CD4-positive, CD25-positive, alpha-beta regulatory T cell (primary cell): ENCODE measurements at places on chromosomes 1 and 21. TPM values are rescaled to one million over a fixed set of nuclear protein-coding genes. Genes with fewer than 3 reads are reported as not detected.

DNA sequence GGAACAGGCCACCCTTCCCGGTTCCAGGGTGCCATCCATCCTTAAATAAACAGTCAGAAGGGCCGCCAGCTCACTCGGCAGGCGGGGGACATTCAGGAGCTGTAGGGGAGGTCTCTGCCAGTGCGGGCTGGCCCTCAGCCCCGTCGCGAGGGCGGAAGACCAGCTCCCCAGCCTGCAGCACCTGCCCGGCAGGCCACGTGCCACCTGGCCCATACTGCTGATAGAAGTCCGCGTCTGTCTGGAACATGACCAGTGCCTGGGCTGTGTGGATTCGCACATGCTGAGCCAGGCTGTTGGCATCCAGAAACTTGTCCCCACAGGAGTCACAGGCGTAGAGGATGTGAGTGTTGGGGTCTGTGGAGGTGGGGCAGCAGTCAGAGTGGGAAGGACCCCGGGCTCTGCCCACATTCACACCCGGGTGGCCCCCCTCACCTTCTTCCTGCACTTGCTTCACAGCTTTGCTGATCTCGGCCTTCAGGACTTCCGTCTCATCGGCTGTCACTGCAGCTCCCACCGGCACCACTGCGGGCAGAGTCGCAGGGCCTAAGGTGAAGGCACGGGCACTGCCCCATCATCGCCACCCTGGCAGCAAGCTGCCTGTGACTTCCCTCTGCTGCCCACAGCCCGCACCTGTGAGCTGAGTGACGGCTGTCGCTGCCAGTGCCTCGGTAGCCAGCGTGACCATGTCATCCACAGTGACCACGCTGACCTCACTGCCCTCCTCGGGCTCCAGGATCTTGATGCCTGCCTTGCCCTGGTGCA is 33.8 kb downstream of the ZBTB17 start:
- no peaks in the 10 kb centered on the region for H3K4me1 ChIP-seq
- H3K27me3 ChIP-seq, result no peaks in the 10 kb centered on the region
- no peak for DNase-seq
- no peak overlapping the region for H3K4me3 ChIP-seq

DNA sequence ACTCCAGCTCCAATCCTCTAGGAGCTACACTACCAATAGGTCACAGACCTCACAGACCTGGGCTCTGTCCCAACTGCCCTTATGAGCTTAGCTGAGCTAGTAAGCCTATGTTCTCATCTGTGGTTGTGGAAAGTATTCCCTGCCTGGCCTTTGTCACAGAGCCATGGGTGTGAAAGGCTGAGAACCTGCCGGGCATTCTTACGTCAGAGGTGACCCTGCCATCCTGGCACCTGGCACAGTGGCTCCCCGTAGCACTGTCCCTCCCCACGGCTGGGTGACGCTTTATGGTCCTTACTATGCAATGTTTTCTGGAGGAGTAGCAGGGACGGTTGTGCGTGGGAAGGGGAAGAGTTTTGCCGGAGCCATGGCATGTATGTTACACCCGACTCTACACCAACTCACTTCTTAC is 3.5 kb downstream of the TNFRSF1B start:
- peak overlapping the region; percentile 97 for H3K4me3 ChIP-seq
- H3K27ac ChIP-seq, result peak overlapping the region; percentile 97
- DNase-seq, result peak; percentile 45

DNA sequence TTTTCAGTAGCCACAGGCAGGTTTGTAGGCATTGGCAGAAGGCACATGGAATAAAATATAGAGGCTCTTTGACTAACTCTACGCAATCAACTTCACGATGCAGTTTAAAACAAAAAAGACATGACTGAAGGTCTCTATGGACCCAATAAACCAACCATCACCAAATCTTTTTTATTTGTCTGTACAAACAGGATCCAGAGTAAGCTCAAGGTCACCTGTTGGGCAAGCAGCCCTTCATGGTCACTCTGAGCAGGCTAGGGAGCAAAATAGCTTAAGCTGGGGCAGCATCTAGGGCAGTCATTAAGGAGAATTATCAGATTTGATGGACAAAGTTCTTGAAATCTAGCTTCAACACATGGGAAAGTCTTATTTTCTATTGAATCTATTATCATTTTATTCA is 26.8 kb upstream of the PROX1 start:
- no peak for DNase-seq
- H3K36me3 ChIP-seq, result no peaks in the 10 kb centered on the region
- no peak overlapping the region for H3K27ac ChIP-seq

DNA sequence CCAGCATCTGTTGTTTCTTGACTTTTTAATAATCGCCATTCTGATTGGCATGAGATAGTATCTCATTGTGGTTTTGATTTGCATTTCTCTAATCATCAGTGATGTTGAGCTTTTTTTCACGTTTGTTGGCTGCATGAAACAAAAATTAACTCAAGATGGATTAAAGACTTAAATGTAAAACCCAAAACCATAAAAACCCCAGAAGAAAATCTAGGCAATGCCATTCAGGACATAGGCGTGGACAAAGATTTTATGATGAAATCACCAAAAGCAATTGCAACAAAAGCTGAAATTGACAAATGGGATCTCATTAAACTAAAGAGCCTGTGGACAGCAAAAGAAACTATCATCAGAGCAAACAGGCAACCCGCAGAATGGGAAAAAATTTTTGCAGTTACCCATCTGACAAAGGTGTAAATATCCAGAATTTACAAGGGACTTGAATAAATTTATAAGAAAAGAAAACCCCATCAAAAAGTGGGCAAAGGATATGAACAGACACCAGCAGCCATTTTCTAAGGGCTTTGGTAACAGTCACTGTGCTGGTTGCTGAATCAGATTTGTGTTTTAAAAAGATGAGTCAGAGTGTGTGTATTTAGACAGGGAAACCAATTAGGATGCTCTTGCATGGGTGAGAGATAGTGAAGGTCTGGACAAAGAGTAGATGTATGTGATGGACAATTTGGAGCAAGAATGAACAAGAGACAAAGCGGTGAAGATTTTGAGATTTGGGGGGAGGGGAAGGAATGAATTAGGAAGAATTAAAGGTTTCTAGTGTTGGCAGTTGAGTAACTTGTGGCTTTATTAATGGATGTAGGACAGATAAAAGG is 110.7 kb downstream of the RYR2 start:
- DNase-seq, result no peak
- H3K4me3 ChIP-seq, result no peak overlapping the region
- no peaks in the 10 kb centered on the region for H3K4me1 ChIP-seq

SERINC2 gene
- polyA plus RNA-seq, result not detected

CYP4A11 gene
- not detected for polyA plus RNA-seq
